CD4-positive, alpha-beta T cell treated with Interleukin-10 for 1 hour (primary cell): ENCODE measurements at places on chromosomes 5 and 9.

- DNase-seq = no peak
These were observed 5.7 kb downstream of the NIPBL start for GRCh38 chr5:36882250-36882649.

GRCh38 chr5:17944046-17944445, 309.8 kb downstream of the TAF11L14 start:
- no peak for DNase-seq

DNA sequence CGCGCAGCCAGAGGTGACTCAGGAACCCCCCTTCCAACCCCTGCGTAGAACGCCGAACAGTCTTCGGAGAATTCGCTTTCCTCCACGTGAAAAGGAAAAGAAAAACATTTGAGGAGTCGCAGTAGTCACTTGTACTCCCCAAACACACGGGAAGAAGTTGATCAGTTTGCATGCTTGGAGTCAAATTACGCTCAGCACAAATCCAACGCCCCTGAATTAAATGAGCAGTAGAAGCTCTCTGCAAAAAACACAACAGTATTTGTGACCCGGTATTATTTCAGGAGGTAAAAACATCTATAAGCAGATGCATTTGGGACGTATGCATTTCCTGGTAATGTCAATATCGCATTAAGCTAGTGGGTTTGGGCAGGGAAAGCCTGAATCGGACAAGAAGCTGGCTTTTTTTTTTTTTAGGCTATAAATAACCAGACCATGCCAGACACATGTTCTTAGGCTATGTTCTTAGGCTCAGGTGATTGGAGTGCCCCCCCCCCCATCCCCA, 854 bp upstream of the ARL15 start:
- DNase-seq = peak; percentile 18

DNA sequence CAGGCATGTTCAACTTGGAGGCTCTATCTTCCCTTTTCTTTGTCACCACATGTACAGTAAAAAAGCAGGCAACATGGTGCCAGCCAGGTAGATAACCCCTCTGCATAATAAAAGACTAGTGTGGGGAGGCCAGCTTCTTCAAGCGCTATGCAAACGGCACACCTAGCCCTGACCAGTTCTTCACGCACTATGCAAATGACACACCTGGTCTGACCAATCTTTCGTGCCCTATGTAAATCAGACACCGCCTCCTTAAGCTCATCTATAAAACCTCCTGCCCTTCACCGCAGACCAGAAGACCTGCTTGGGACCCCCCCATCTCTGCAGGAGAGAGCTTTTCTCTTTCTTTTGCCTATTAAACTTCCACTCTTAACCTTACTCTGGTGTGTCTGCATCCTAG, 28.1 kb upstream of the UGCG start:
- DNase-seq = no peak

DNA sequence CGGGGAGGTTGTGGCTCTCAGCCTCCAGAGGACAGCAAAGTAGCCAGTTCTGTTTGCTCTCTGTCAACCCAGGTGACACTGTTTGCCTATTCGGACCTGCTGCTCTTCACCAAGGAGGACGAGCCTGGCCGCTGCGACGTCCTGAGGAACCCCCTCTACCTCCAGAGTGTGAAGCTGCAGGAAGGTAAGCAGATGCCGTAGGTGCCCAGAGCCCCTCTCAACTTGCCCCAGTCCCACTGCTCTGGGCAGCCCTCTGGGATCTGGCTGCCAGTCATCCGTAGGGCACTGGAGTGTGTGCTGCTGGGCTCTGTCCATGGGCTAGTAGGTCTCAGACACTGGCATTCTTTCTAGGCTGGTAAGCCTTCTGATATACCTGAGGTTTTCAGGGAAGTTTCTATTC, 59.3 kb downstream of the RGS3 start:
- no peak for DNase-seq

DNA sequence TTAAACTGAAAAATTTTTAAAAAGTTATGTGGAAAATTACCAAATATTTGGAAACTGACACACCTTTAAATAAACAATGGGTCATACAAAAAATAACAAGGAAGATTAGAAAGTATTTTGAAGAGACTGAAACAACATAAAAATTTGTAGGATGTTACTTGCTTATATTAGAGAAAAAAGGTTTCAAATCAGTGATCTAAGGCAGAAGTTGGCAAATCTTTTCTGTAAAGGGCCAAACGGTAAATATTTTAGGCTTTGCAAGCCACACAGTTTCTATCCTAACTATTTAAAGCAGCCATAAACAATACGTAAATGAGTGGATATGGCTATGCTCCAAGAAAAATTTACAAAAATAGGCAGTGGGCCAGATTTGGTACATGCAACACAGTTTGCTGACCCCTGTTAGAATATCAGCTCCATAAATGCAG, 81.3 kb downstream of the OXCT1 start:
- DNase-seq = no peak

DNA sequence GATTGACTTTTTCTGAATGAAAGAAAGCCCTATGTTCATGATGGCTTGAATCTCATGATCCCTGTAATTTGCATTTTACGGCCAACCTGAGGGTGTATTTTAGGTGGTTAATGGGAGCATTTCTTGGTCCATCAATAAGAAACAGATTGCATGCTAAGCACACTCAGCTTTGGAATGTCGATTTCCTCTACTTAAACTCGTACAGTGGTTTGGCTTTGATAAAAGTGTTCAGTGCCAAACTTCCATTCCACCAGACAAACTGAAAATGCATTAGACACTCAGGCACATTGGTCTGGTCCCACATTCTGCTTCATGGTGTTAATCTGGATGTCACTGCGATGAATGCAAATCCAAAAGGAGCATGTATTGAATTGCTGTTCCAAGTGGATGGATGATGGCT, 77.0 kb downstream of the VCAN start:
- no peak for DNase-seq

- DNase-seq = no peak
These were observed 129.4 kb downstream of the SLIT3 start for GRCh38 chr5:169171515-169171914.

DNA sequence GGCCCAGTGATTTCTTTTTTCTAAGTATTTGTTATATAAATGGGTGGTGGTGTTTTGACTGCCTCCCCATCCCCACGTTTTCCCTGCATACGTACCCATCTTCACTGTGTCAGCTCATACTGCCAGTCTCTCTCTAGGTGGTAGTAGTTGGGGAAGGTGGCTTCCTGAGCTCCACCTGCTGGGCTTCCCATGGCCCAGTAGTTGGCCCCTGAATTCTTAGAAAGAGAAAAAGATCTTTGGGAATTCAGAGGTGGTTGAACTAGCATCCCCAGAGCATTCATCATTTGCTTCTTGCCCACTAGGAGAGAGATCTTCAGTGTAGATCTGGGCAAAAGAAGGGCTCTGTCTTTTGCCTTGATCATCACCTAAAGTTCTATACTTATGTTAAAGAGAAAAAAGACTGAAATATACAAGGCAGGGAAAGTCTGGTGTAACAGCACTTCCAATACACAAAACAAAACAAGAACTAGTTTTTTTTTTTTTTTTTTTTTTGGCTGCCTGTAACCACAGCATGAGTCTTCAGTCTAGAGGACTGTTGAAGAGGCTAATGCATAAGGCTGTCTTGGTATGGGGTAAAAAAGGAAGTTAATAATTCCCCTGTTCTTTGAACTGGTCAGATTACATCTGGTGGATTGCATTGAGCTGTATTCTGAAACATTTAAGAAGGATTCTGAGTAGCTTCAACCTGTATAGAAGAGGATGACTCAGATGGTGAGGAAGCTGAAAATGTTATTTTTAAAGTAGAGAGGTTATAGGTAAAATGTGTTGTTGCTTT, 128.7 kb downstream of the ATG10 start:
- no peak for DNase-seq

- DNase-seq = no peak
These were observed 509.5 kb upstream of the PAPPA start for GRCh38 chr9:115643948-115644727.

DNA sequence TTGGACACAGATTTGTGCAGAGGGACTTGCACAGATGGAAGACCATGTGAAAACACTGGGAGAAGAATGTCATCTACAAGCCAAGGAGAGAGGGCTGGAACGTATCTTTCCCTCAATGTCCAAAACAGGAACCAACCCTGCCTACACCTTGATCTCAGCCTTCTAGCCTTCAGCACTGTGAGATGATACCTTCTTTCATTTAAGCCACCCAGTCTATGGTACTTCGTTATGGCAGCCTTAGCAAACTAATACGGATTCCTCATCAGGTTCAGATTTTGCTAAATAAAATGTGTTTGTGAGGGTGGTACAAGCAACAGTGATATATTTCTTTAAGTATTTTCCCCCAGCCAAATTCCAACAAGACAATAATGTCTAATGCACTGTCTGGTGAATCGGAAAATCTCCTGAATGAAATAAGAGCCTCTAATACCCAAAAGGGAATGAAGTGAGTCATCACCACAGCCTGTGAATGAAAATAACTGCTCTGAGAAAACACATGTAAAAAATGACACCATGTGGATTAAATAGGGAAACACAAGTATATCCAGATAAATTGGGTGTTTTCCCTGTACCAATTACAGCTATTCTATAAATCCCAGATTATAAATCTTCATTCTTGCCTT, 182.8 kb upstream of the TARS1 start:
- no peak for DNase-seq

DNA sequence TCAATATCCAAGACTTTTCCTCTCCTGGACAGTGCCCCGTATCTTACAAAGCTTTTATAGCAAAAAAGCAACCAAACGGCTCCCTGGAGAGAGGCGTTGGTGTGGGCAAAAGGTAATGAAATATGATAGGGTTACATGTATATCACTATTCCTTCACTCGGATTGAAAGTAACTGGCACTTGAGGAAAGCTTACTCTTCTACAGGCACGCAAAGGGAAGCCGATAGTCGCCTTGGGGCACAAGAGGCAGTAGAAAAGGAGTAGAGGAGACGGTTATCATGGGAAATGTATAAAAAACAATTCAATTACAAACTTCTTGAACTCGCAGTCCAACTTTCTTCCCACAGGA, 1.1 kb downstream of the DIAPH1 start:
- no peak for DNase-seq

DNA sequence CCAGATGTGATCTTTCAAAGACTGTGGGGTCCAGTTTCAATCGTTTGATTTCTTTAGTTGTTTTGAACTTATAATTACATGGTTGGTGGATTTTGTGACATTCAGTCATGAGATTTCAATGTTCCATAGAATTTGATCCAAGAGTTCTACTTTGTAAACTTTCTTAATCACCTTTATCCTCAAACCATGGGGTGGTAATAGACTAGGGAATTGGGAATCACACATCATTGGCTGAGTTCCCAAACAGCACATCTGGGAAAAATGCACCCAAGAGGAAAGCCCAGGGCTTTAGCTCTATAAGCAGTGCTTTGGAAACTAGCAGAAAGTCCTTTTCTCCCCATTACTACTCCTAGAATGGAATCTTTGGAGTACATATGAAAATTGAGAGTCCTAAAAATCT, 177.6 kb downstream of the NNT start:
- no peak for DNase-seq

DNA sequence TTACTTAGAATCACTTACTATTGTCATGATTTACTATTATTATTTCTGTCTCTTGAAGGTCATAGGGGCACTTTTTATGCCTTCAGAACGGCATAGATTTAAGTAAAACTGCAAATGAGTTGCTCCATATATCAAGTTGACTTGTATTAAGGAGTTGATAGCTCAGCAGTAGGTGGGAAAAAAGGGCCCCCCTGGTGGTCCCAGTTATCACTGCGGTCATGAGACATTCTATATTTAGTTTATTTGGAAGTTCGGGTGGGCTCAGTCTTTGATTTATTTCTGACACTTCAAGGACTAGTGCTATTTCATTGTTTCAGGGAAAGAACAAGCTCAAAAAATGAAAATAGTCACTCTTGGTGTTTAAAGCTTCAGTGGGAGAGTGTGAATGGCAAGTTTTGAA, 159.3 kb downstream of the SLC24A2 start:
- no peak for DNase-seq

DNA sequence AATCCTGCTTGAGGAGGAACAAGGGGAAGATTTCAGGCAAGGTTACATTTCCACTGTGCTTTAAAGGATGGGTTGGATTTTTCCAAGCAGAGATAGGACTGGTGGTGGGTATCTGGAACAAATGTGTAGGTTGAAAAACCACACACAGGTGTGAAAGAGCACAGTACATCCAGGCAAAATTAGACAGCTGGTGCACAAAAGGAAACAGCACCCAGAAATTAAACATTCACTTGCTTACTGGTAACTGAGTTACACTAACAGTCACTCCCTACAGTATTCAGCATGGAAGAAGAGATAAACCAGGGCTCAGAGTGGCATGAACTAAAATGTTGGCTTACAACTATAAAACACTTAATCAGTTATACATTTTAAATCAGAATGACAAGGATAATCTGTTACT, 81.5 kb upstream of the RASEF start:
- DNase-seq = no peak

DNA sequence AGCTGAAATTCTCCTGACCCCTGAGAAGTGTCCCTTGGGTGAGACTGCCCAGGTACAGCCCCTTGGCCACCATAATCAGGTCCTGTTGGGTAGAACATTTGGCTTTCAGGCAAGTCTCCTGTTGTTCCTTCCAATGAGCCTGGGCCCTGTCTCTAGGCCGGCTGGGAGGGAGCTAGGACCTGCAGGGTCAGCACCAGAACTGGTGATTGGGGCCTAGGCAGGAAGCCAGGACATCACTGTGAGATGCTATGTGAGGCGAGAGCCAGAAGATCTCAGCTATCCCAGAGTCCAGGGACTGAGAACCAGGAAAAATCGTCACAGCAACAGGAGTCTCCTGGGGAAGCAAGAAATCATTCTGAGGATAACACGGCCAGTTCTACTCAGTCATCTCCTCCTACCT, 51.5 kb downstream of the PCDH1 start:
- no peak for DNase-seq

GRCh38 chr9:88272986-88273385, 115.3 kb upstream of the SPIN1 start:
- DNase-seq = no peak

DNA sequence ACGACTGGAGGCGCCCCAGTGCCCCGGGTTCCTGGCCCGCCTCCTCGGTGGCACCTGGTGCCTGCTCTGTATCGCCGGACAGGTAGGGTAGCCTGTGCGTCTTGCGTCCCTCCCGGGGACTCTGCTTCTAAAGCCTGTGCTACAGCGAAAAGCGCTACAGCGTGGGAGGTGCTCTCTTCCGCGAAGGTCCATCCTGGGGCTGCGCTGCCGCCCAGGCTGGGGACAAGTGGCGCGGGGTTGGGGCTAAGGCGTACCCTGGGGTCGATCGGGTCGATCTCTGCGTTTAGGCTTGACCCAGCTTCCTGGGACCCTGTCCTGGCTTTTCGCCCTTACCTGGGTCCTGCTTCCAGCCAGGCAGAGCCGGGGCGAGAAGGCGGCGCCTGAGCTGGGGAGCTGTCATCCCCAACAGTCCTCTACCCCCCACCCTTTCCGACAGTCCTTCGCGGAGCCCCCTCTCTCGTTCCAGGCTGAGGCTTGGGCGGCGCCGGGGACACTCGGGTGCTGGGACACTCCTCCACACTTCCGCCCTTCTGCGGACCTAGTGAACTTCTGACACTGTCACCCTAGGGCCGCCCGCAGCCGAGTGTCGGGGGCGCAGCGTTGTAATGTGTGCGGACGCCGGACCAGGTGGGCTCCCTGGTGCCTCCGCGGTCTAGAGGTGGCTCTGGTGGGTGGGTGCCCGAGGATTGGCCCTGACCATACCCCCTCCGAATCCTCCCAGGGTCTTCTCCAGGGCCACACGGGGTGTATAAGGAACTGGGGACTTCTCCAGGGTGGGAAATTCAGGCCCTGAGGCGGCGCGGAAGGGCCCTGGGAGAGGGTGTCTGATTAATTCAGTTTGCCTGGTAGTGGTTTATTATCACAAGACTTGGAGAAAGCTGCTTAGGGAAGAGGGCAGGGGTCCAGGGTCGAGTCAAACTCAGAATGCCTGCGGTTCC, 328.2 kb downstream of the SH3GL2 start:
- no peak for DNase-seq
